Adrenal gland (tissue), 19 donors: ENCODE measurements at places on chromosomes 5 and 9. TPM values are rescaled to one million over a fixed set of nuclear protein-coding genes. Genes with fewer than 3 reads are reported as not detected.

DNA sequence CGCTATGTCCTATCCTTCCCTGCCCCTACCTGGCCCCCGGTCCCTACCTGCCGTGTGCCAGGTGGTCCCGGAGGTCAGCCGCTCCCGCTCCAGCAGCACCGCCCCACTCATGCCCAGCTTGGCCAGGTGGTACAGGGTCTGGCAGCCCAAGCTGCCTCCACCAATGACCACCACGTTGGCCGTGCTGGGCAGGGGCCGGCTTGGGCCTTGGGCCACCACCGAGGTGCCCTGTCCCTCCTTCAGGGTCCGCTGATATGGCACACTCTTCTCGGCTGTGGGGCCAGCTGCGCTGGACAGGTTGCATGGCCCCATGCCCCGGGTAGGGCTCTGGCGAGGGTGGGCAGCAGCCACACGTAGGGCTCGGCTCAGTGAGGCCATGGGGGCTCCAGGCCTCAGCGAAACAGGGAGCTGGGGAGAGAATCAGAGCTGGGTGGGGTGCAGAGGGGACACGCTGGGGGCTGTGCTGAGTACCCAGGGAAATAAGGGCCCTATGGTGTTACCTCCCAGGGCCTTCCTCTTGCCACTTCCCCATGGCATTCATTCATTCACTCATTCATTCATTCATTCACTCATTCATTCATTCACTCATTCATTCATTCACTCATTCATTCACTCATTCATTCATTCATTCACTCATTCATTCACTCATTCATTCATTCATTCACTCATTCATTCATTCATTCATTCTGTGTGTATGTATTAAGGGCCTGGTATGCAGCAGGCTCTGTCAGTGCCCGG is 4.2 kb downstream of the SARDH start:
- no peak for DNase-seq

- DNase-seq, result no peak
These were observed 288.6 kb downstream of the ICE1 start for GRCh38 chr5:5711112-5711511.

The PCDHGB4 gene
- 6.1 TPM for total RNA-seq

- no peak for DNase-seq
These were observed 70.2 kb upstream of the ELL2 start for GRCh38 chr5:96031811-96032261.

DNA sequence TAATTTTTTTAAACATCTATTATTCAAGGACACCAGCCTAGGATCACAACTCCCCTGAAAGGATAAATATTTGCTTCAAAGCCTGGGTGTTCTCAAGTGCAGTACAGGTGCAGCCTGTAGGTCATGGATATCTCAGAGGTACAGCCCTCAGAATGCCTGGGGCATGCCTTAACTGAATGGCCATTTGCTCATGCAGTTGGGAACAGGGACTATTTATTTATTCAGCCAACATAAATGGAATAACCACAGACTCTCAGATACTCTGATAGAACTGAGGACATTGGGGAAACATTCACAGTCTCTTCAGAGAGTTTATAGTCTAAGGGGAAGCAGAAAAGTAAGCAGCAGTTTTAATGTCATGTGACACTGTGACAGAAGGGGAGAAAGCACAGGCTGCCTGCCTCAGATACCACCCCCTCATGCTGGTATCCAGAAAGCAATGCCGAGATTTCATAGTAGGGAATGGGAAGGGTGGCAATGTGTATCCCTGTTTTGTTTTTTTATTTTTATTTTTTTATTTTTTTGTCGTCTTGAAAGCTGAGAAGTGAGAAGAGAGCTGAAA is 112.6 kb downstream of the MACIR start:
- no peak for DNase-seq

- DNase-seq, result no peak
These were observed 56.0 kb downstream of the AOPEP start for GRCh38 chr9:94782355-94783101.

DNA sequence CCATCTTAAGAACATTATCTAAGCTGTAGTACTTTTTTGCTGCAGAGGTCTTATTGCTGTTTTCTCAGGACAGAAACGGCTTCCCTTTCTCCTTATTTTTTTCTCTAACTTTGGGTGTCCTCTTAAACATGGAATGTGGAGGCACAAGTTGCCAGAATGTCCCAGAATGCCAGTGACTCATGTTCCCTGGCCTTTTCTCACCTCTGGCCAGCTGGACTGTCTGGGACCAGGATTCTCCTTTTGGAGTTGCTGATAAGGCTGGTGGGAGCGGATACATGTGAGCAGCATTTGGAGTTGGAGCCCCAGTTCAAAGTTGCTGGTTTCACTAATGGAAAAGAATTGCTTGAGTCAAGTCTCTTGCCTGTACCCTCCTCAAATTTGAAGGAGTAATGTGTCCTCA is 112.8 kb downstream of the ARHGAP26 start:
- DNase-seq, result peak; percentile 60

DNA sequence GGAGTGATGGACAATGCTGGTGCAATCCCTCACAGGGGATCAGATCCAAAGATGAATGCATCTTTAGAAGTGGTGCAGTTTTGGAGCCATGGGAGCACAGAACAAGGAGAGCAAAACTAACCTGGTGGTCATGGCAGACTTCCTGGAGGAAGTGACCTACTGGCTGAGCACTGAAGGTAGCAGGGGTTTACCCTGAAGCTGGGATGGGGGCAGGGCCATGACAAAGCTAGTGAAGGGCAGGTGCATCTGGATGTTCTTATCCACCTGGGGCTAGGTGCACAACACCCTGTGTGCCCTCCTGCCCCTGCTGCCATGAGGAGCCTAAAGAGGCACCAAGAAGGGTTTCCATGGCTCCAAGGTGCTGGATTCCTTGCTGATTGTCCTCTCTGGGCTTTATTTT is 11.5 kb upstream of the PITX1 start:
- DNase-seq, result no peak

- DNase-seq, result no peak
These were observed 75.1 kb downstream of the KCNT1 start for GRCh38 chr9:135776893-135777622.

The VCAN gene
- 154 TPM for total RNA-seq

- DNase-seq, result no peak
These were observed 6.3 kb downstream of the STC2 start for GRCh38 chr5:173321886-173322285.
